ENCODE measurements at places on chromosomes 6 and 20.

DNA sequence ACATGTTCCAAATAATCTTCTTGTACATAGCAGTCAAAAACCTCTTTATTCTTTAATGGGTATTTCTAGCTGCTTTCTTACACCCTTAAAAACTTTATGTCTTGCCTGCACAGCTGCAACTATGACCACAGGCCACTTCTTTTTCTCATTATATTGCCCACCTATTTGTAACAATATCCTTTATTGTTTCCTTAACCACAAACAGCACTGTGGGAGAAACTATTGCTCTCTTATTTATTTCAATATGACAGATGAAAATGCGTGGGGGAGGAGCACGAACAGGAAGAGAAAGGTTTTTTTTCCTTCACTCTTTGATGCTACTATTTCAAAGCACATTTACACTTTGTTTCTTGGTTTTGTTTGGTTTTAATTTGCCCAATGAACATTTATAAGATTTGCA is 253.5 kb downstream of the GJA1 start:
- DNase-seq, result no peak

GRCh38 chr6:108250240-108250866 is 10.5 kb downstream of the SNX3 start:
- peak; percentile 68 for DNase-seq

DNA sequence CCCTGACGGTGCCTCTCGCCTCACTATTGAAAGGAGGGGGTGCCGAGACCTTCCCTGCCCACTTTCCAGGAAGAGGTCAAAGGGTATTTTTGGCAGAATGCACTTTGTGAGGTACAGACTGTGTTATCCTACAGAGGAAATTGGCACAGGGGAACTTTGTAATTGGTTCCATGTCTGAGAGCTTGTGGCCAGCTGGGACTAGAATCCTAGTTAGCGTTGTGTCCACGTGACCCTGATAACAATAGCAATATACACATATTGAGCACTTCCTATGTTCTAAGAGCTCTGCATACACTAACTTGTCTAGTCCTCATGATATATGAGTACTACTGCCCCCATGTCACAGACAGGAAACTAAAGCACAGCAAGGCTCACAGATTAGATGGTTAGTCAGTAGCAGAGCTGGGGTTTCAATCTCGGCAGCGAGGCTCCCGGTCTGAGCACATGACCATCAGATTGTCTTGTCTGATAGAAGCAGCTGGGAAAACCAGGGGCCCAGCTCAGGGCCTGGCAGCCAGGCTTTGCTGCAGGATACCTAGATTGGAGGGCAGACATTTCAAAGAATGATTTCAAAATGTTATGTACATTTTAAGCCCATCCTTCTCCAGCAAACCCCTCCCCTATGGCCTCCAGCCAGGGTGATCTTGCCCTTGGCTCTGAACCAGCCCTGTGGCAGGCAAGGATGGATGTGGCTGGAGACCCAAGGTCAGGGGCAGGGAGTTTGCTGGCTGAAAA is 1.4 kb downstream of the MAPK13 start:
- DNase-seq, result peak; percentile 34

GRCh38 chr20:50092436-50092835 is 20.5 kb downstream of the UBE2V1 start:
- DNase-seq, result no peak

DNA sequence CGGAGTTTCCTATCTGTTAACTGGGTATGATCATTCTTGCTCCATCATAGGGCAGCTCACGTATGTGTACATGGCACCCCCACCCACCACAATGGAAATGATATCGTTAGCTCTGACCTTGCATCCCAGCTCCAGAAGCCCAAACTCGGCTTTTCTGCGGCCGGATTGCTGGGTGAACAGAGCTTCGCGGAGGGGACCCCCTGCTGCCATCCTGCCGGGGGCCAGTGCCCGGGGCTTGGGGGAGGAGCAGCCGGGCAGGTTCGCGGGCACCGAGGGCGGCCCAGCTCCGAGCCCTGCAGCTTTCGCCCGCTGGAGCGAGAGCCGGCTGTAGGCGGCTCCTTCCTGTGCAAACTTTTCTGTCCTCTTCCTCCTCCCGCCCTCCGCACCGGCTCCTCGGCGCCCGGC is 24.9 kb upstream of the FUCA2 start:
- peak; percentile 67 for DNase-seq

GRCh38 chr6:106064142-106064541 is 22.0 kb upstream of the PRDM1 start:
- no peak for DNase-seq

DNA sequence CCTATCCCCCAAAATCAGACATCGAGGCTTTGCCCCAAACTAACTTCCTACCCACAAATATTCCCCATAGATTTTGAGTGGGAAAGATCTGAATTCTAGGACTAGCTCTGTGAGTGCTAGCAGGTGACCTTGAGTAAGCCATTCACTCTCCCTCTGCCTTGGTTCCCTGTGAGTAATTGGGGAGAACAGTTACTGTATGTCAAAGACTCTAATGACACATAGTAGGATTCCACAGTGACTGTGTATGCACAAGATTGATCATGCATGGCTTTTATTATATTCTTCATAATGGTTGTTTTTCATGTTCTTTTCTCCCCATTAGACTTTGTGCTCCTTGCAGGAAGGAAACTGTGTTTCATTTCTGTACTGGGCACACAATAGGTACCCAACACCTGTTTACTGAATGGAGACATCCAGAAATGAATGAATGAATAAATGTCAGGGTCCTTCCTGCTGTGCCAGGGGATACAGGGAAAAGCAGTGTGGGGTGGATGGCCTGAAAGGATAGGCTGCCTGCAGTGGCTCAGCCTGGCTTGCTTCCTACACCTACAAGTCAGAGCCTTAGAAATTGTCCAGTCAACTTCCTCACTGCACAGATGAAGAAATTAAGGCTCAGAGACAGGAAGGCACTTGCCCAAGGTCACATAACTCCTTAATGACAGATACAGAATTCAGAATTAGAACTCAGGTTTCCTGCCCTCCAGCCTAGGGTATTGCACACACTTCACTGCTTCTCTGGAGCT is 901 bp upstream of the TMEM151B start:
- no peak for DNase-seq

GRCh38 chr6:160950507-160950906 is 41.1 kb upstream of the MAP3K4 start:
- no peak for DNase-seq

DNA sequence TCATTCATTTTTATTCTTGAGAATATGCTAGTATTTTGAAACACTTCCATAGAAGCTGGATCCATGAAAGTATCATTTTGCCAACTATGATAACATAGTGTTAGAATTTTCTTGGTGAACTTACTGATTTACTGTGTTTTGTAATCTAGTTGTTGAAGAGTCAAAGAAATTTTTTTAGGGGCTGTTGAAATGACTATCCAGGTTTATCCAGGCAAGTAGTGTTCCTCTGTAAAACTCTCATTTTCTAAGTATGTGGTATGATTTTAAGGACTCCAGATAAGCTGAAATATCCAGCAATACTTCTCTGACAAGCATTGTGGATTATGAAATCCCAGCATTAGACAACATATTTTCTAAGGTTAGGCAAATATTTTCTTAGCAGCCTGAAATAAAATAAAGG is 95.9 kb downstream of the GRIK2 start:
- DNase-seq, result no peak

- no peak for DNase-seq
These were observed 25.4 kb upstream of the ASIP start for GRCh38 chr20:34215711-34216381.

DNA sequence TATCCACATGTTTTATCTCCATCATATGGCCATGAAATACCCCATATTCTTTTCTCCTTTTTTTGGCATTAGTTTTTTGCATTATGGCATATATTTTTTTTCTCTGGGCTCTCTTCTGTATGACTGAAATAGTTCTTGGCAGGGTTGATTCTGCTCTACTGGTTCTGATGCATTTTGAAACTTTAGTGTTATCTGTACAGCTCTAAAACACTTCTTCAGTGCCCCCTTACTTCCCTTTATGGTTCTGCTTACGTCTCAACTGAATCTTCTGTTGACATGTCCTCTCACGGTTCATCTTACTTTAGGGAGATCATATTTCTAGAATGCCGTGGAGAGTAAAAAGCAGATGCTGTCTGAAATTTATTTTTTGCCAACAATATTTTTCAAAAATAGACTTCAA is 23.2 kb upstream of the TXNDC5 start:
- DNase-seq, result no peak

DNA sequence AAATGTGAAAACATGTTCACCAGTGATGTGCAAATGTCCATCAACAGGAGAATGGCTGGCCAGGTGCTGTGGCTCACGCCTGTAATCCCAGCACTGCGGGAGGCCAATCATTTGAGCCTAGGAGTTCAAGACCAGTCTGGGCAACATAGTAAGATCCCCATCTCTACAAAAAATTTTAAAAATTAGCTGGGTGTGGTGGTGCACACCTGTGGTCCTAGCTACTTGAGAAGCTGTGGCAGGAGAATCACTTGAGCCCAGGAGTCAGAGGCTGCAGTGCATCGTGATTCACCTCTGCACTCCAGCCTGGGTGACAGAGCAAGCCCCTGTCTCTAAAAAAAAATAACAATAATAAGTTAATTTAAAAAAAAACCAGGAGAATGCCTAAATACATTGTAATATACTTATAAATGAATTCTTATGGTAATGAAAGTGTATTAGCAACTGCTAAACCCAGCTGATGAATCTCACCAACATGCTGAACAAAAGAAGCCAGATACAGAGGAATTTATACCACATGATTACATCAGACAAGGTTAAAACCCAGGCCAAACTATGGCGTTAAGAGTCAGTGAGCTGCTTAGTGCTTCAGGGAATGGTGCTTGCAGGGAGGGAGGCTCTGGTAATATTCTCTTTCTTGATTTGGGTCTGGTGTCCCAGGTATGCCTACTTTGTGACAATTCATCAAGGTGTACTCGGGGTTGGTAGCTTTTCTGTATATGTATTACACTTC is 36.4 kb downstream of the RPP40 start:
- DNase-seq, result no peak

- no peak for DNase-seq
These were observed 5.4 kb upstream of the PHF1 start for GRCh38 chr6:33405386-33405940.

DNA sequence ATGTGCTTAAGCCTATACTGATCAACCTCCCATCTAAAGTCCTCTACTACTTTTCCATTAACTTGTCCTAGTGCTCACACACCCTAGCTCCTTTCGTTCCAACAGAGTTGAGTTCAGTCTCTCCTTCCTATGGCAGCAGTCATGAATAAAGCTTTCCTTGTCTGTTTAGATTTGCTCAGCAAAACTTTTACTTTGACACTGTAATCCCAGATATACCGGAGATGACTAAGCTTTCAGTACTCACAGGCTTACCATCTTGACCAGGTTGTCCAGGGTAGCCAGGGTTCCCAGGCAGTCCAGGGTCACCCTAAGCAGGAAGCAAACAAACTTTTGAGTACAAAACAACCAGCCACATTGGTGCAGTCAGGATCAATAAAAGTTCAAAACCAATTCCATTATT is 90.7 kb downstream of the COL21A1 start:
- DNase-seq, result no peak

GRCh38 chr6:36968266-36968977 is 13.9 kb downstream of the PI16 start:
- no peak for DNase-seq

DNA sequence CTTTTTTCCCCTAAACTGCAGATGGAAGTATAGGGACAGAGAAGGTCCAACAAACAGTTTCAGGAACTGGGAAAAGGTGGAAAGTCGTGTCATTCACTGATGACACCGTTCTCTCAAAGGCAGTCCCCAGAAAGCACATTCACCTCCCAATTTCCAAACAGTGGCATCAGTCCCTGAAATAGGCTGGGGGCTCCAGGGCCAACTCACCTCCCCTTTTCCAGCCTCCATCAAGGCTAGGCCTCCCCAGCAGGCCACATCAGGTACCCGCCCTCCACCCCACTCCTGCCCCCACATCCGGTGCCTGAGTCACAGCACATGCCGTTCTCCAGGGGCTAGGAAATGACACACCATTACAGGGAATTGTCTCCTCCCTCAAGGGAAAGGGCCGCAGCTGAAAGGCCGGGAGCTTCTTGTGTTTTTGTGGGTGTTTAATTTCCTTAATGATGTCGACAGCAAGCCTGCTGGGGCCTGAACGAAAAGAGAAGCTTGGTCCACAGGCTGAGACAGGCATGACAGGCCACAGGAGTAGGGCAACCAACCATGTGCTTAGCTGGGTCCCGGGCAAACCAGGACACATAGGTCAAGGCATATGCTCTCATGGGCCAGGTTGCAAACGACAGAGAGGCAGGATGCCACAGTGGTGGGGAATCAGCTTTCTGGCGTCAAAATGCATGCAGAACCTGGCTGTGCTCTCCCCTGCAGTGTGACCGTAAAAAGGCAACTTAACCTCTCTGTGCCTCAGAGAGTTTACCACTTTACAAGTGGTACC is 39.2 kb downstream of the ZMYND8 start:
- DNase-seq, result peak; percentile 93

DNA sequence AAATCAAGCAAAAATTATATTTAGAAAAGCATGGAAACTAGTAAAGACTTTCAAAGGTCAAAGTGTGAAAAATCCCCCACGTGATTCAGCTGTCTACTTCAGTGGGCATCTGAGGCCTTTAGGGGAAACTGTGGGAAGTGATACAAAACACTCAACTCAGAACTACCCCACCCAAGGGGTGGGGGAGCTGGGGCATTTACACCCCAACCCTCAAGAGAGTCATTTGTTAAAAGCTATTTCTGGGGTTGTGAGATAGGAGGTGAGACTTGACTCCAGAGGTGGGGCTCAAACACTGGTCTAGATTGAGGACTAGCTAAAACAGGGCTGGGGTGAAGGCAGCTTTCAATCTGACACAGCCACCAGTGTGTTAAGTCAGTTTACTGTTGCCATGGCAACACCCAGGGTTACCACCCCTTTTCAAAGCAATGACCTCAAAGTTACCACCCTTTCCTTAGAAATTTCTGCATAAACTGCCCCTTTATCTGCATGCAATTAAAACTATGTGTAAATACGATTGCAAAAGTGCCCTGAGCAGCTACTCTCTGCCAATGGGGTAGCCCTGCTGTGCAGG is 9.9 kb upstream of the GTSF1L start:
- no peak for DNase-seq

- DNase-seq, result no peak
These were observed 86.2 kb downstream of the TBC1D7 start for GRCh38 chr6:13242178-13242577.

DNA sequence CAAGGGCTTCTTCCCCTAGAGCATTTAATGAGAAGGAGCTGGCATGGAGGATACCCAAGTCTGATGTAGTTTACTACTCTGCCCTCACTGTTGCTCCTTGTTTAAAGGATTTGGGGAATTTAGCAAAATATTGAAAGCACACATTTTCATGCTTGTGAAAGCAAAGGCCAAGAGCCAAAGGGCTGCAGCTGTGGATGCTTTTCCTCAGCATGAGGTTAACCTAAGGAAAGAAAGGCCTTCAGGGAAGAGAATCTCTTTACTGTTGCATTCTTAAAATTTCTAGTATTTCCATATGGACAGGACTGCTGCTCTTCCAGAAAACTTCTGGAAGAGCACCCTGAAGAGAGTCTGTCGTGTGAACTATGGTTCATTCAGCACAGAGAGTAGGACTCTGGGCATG is 45.9 kb upstream of the SASH1 start:
- no peak for DNase-seq

- peak; percentile 65 for DNase-seq
These were observed 100.8 kb downstream of the TNFAIP3 start for GRCh38 chr6:137967689-137968454.

GRCh38 chr6:44831002-44831610 is 443.6 kb downstream of the CDC5L start:
- no peak for DNase-seq

Measured in Kasumi-1 (cell line).